ENCODE measurements at places on chromosomes 2 and 18.

DNA sequence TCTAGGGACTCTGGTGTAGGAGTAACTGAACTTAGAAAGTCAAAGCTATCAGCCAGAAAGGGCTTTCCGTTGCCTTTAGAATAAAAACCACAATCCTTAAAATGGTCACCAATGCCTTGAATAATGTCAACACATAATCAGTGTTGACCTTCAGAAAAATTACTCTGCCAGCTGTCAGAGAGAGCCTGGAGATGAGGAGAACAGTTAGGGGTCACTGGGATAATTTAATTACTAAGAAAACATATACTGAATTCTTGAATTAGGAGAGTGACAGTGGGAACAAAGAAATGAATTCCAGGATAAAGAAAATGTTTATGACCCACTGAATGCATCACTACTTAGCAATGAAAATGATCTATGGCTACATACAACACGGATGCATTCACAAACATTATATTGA, 23.4 kb upstream of the UGP2 start:
- DNase-seq: no peak

DNA sequence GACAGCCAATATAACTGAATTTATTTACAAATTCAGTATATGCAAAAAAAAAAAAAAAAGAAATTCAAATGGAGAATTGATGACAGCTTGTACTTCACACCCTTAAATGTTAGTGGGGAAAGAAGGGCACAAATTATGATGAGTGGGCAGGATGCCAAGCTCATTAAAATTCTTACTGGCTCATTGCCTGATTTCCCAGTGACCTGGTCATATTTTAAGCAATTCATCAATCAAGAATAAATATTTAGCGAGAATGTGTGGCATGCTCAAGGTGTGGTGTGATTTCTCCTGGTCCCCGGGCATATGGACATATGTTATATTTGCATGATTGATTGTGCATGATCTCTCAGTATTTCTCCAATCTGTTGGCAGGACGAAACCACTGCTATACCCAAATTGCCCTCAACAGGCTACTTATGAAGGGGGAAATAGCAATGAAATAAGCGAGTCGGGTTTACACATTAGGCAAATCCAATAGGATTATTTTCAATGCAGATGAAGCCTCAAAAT, 883.0 kb downstream of the LRRTM4 start:
- no peak for DNase-seq

DNA sequence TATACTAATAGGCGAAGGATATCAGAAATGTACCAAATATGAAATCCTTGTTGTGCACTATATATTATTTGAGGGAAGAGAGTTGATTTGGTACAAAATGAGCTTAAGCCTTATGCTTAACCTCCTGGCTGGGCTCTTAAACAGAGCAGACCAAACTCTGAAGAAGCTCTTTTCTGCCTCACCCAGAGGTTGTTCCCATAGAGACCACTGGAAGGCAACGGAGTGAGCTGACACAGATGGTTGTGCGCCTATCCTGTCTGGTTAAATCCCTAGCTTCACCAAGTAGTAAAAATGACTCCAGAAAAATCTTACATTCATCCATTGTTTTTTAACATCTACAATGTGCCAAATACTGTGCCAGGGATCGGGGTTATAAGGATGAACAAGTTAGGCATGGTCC, 55.9 kb upstream of the NOL4 start:
- DNase-seq: no peak

DNA sequence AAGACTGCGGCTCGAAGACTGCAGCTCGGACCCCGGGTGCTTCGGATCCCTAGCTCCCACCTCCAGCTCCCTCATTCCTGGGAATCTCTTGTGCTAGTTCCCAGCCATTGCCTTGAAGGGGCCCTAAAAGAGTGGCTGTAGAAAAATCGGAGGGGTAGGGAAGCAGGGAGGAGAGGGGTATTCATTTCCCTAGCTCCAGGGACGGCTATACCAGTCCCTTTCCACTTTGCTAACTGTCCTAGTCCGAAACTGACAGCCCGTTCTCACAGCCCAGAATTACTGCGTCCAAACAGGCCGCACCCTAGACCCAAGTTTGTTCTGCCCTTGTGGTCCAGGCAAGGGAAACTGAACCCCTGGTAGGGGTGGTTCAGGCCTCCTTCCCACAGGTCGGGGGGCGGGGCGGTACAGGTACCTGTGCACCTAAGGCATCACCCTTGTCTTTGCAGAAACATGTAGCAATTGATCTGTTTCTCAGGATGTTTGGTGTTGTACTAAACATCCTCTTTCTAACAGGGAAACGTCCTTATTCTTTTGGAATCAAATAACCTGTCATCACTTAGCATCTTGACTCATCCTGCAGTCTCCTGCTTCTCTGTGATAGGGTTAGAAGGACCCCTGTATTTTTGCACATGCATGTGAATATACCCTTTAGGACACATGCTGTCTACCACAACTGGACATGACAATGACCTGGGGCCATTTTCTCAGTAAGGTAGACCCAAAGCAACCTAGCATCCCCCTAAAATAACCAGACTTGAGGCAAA, 4.0 kb downstream of the EMX1 start:
- DNase-seq: no peak

GRCh38 chr2:38690499-38691420, 24.8 kb downstream of the GALM start:
- peak; percentile 63 for DNase-seq

- no peak for DNase-seq
These were observed 9.9 kb downstream of the ALPK2 start for GRCh38 chr18:58618822-58619595.

- DNase-seq: no peak
These were observed 127.8 kb downstream of the OSBPL6 start for GRCh38 chr2:178322068-178322467.

GRCh38 chr2:131152074-131152473, 46.9 kb downstream of the PLEKHB2 start:
- DNase-seq: no peak

- DNase-seq: no peak
These were observed 275.0 kb upstream of the KYNU start for GRCh38 chr2:142602418-142602989.

- no peak for DNase-seq
These were observed 12.5 kb downstream of the CAPN14 start for GRCh38 chr2:31204783-31205182.

DNA sequence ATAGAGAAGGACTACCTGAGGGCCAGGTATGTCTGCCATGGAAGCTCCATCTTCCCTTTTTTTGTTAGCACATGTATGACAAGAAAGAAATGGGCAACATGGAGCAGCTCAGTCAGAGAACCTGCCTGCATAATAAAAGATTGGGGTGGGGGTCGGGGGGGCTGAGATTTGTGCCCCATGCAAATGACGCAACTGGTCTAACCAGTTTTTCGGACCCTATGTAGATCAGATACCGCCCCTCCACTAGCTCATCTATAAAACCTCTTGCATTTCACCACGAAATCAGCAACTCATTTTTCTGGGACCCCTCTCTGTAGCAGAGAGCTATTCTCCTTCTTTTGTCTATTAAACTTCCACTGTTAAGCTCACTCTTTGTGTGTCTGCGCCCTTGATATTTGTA, 657.2 kb downstream of the ERBB4 start:
- DNase-seq: no peak

DNA sequence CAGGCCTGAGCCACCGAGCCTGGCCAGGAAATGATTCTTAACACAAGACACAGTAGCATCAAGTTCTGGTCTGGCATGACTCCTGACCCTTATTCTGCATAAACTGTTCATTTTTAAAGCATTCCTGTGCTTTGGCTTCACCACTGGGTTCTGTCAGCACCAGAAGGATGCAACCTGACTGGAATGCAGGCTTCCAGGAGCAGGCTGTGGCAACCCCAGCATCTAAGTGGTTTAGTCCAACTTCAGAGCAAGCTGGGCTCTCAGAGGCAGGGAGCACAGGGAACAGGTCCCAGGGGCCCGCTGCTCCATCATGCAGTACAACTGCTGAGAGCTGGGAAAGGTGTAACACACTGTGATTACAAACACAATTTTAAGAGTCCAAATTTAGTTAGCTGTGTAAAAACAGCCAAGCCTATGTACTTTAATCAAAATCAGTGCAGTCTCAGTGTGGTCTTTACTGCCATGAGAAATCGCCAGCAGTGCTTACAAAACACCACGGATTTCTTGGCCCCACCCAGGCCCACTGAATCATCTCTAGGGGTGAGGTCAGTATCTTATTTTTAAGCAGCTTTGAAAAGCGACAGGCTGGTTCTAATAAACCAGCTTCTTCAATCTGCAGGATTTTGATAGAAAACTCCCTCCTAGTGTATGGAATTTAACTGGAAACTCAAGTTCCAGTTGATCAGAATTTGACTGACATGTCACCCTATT, 44.4 kb upstream of the TMEM182 start:
- no peak for DNase-seq

DNA sequence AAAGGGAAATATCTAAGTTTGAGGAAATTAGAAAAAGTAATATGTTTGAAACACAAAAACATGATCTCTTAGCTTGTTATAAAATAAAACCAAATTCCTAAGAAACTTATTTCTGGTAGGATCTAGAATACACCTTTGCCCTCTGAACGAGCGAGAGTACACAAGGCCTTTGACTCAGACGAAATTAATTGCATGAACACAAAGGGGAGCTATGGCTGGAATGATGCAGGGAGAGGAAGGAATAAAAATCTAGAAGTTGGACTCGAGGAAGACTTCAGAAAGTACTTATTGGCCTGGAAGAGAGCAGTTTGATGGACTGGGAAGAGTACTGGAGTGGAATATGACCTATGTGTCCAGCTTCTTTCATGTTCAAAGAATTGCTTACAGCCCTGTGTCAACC, 927 bp upstream of the CRYGD start:
- no peak for DNase-seq

Data from activated CD4-positive, alpha-beta T cell treated with anti-CD3 and anti-CD28 coated beads, Interleukin-2, Interleukin-6, amounts not matched to agents 100 ng/mL and 50 ng/mL, durations not matched to agents 16 hours and 8 hours (primary cell).